ENCODE measurements at places on chromosomes 6 and 20.

DNA sequence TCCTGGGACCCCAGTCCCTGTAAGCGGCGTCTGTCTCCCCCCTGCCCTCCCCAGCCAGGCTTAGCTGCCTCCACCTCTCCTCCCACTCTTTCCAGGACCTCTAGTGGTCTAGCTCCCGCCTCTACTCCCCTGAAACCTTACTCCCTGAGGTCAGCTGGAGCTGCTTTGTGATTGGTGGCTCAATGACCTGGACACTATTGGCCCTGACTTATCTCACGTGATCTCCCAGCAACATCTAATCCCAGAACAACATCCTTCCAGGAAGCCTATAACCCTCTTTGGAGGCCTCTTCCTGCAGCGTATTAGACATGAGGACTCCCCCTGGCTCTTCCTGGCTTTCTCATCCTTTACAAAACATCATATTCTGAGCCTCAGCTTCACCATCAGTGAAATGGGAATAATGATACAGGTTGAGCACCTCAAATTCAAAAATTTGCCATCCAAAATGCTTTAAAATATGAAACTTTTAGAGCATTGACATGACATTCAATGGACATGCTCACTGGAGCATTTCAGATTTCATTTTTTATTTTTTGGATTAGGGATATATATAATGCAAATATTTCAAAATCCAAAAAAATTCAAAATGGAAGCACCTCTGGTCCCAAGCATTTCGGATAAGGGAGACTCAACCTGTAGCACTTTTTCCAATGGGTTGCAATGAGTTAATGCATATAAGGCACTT, 16.3 kb upstream of the SRC start:
- H3K36me3 ChIP-seq, result no peaks in the 10 kb centered on the region
- H3K4me3 ChIP-seq, result no peak overlapping the region
- H3K27me3 ChIP-seq, result no peaks in the 10 kb centered on the region
- H3K4me1 ChIP-seq, result no peaks in the 10 kb centered on the region

DNA sequence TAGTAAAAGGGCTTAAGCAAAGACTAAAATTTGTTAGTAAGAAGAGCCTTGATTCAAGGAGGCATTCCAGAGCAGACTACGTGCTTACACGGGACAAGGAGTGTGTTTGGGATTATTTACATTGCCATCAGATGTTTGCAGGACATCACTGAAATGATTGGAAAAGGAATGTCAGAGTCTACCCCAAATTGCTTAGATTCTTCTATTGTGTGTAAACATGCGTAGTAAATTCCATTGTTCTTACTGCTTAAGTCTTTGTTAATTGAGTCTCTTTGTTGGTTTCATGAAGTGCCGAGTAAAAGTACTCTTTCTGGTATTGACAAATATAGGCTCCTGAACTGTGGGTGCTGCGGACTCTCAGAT, 60.5 kb downstream of the CD83 start:
- H3K27ac ChIP-seq, result no peak overlapping the region
- no peak overlapping the region for H3K4me3 ChIP-seq
- H3K36me3 ChIP-seq, result no peaks in the 10 kb centered on the region
- no peak for DNase-seq

GRCh38 chr20:43667341-43668132, 623 bp downstream of the MYBL2 start:
- peaks cover 11% of the 10 kb centered on the region for H3K36me3 ChIP-seq
- peaks cover 19% of the 10 kb centered on the region for H3K27me3 ChIP-seq
- peaks cover 28% of the 10 kb centered on the region for H3K4me1 ChIP-seq
- peak; percentile 35 for DNase-seq
- H3K4me3 ChIP-seq, result peak overlapping the region; percentile 74
- H3K27ac ChIP-seq, result peak overlapping the region; percentile 14

- peak overlapping the region; percentile 65 for H3K27ac ChIP-seq
- peaks cover 53% of the 10 kb centered on the region for H3K36me3 ChIP-seq
- no peak overlapping the region for H3K4me3 ChIP-seq
- H3K27me3 ChIP-seq, result no peaks in the 10 kb centered on the region
- no peak for DNase-seq
Measured at GRCh38 chr6:109446541-109446940, 6.0 kb downstream of the SMPD2 start.

GRCh38 chr6:24228681-24229255, 102.8 kb downstream of the NRSN1 start:
- H3K4me3 ChIP-seq, result no peak overlapping the region
- no peak for DNase-seq
- H3K27me3 ChIP-seq, result peaks cover 12% of the 10 kb centered on the region
- no peaks in the 10 kb centered on the region for H3K4me1 ChIP-seq

GRCh38 chr6:73817253-73817652, 121.2 kb downstream of the CD109 start:
- H3K27me3 ChIP-seq, result no peaks in the 10 kb centered on the region
- no peak overlapping the region for H3K4me3 ChIP-seq
- no peaks in the 10 kb centered on the region for H3K4me1 ChIP-seq
- DNase-seq, result no peak
- H3K36me3 ChIP-seq, result peaks cover 23% of the 10 kb centered on the region

DNA sequence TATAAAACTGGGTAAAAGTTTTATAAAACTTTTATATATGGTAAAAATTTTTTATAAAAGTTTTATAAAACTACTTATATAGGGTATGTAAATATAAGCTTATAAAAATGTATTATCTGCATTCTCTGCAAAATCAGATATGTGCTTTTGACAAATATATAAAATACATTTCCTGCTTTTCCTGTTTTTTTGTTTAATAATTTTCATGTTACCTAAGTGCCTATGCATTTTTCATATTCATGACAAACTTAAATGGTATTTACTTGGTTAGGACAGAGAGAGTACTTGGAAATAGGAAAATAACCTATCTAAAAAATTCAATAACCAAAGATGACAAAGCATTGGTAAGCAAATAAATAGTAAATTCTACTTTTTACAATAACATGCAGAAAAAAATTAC, 41.2 kb downstream of the ADGRG6 start:
- DNase-seq, result no peak
- H3K27ac ChIP-seq, result no peak overlapping the region
- H3K4me1 ChIP-seq, result no peaks in the 10 kb centered on the region
- no peaks in the 10 kb centered on the region for H3K27me3 ChIP-seq
- no peak overlapping the region for H3K4me3 ChIP-seq

GRCh38 chr6:154653385-154653784, 79.8 kb upstream of the SCAF8 start:
- no peaks in the 10 kb centered on the region for H3K27me3 ChIP-seq
- H3K4me1 ChIP-seq, result no peaks in the 10 kb centered on the region
- no peaks in the 10 kb centered on the region for H3K36me3 ChIP-seq

DNA sequence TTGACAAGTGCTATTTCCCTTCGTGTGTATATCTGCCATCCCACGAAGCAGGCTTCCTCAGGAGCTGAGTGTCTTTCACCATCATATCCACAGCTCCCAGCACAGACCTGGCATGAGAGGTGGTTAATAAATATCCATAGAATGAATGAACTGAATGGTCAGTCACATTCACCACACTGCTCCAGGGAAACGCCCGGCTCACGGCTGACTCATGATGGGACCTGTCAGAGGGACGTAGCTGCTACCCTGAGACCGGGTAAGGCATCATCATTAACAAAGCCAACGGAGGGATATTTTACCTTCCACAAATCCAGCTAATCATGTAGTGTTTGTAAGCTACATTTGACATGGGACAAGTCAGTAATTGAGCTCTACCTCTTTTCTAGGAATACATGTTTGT, 12.5 kb downstream of the AGPAT4 start:
- DNase-seq, result no peak
- no peak overlapping the region for H3K27ac ChIP-seq
- no peak overlapping the region for H3K4me3 ChIP-seq
- H3K4me1 ChIP-seq, result no peaks in the 10 kb centered on the region
- no peaks in the 10 kb centered on the region for H3K27me3 ChIP-seq

- H3K4me1 ChIP-seq, result no peaks in the 10 kb centered on the region
- H3K27ac ChIP-seq, result no peak overlapping the region
- no peaks in the 10 kb centered on the region for H3K36me3 ChIP-seq
- no peaks in the 10 kb centered on the region for H3K27me3 ChIP-seq
- no peak for DNase-seq
Measured at GRCh38 chr6:129195643-129196042, 312.7 kb downstream of the LAMA2 start.

DNA sequence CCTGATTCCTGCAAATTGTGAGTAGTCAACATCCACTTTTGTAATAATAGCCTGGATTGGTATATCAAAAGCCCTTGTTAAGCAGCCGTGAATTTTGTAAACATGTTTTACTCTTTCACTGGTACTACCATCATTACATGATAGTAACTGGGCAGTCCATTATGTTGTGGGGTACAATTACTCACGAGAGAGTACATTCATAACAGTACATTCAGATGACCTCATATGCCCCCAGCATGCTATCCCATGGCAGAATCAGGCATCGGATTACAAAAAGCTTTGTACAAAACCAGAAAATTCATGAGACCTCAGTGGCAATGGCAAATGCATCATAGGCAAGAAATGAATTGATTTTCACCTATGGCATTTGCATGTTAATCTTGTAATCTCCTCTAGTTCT, 166.2 kb downstream of the EPM2A start:
- H3K4me3 ChIP-seq, result no peak overlapping the region
- no peak overlapping the region for H3K27ac ChIP-seq
- no peaks in the 10 kb centered on the region for H3K27me3 ChIP-seq
- no peak for DNase-seq
- no peaks in the 10 kb centered on the region for H3K36me3 ChIP-seq

DNA sequence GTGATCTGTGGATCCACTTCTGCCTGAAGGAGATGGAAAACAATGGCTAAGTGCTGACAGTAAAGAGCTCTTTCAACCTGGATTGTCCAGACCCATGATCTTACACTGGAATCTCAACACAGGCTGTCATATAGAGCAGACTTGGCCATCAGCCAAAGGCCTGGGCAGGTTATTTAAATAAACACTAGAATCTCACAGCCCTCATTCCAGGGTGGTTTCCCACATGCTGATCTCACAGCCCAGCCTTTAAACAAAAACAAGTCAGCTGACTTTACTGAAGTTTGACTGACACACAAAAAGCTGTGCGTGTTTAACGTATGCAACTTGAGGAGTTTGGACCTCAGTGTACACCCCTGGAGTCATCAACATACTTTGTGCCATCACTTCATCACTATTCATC, 28.4 kb downstream of the SYNDIG1 start:
- no peaks in the 10 kb centered on the region for H3K27me3 ChIP-seq
- H3K4me1 ChIP-seq, result no peaks in the 10 kb centered on the region
- no peak for DNase-seq
- no peak overlapping the region for H3K4me3 ChIP-seq

GRCh38 chr6:80340280-80340679, 233.8 kb downstream of the BCKDHB start:
- H3K4me3 ChIP-seq, result no peak overlapping the region
- H3K27ac ChIP-seq, result no peak overlapping the region
- DNase-seq, result no peak
- H3K4me1 ChIP-seq, result no peaks in the 10 kb centered on the region

GRCh38 chr6:137722749-137723272, 144.2 kb upstream of the TNFAIP3 start:
- H3K27ac ChIP-seq, result no peak overlapping the region
- no peak for DNase-seq
- peaks cover 26% of the 10 kb centered on the region for H3K4me1 ChIP-seq

DNA sequence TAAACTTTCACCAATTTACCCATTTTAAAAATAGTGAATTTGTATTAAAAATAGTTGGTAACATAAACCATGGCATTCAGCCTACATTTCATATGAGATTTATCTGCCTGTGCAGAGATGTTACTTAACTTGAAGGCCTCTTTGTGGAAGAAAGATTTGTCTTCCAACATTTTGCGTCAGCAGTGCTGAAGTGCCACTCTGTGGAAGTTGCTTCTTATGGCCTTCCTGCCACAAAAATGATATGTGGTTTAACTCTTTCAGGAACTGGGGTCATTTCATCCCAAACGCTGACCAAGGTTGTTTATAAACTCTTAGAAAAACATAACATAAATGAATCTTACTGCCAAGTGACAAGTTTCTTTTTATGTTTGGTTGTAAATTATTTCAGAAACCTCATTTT, 246.8 kb downstream of the ARID1B start:
- no peak for DNase-seq
- H3K4me3 ChIP-seq, result no peak overlapping the region
- peaks cover 25% of the 10 kb centered on the region for H3K4me1 ChIP-seq

DNA sequence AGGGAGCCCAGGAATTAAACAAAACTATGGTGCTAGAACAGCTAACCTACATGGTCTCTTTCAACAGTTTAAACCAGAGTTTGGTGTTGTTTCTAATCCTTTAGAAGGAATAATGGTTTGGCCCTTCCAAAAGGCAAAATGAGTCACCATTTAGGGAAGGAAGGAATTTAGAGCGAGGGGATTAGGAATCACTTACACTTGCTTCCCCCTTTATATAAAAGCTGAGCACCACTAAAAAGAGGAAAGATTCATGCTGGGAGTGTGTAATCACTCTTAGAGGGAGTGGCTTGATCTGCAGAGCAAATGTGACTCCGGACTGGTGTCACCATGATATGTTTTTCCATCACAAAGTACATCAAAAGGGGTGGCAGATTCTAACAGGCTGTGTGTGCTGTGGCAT, 63.6 kb downstream of the F13A1 start:
- DNase-seq, result no peak
- H3K4me3 ChIP-seq, result no peak overlapping the region
- no peak overlapping the region for H3K27ac ChIP-seq

DNA sequence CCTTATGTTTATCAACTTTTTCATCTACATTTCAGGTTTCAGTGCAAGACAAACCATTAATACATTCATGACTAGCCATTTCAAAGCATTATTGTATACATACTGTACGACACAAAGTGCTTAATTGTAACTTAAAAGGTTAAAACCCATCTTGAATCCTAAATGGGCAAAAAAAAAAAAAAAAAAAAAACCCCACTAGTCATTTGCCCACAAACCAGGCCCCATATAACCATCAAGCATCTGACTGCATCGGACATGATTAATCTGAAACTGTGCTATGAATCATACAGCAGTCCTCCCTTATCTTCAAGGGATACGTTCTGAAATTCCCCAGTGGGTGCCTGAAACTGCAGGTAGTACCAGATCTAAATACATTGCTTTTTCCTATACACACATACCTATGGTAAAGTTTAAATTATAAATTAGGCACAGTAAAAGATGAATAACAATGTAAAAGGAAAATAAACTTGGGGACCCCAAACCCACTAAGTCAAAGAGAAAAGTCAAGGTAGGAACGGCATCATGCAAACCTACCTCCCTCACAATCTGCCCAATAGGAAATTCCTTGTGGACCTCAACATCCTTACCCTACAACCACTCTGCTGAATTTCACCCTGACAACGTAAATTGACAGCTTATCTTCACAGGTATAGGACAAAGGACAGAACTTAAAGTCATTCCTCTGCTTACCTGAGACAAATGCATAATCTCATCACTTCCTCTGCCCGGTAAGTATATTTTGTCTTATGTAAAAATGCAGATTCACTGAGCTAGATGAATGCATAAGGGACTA, 14.3 kb downstream of the B4GALT5 start:
- H3K4me1 ChIP-seq, result peaks cover 29% of the 10 kb centered on the region
- no peak overlapping the region for H3K4me3 ChIP-seq

DNA sequence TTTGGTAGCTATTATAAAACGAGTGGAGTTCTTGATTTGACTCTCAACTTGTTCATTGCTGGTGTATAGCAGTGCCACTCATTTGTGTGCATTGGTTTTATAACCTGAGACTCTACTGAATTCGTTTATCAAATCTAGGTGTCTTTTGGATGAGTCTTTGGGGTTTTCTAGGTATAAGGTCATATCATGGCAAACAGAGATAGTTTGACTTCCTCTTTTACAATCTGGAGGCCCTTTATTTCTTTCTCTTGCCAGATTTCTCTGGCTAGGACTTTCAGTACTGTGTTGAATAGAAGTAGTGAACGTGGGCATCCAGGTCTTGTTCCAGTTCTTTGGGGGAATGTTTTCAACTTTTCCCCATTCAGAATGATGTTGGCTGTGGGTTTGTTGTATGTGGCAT, 38.8 kb downstream of the SUMO4 start:
- no peaks in the 10 kb centered on the region for H3K36me3 ChIP-seq
- H3K27ac ChIP-seq, result no peak overlapping the region
- DNase-seq, result no peak
- H3K27me3 ChIP-seq, result peaks cover 3% of the 10 kb centered on the region
